ENCODE measurements at places on chromosomes 7 and 10.

DNA sequence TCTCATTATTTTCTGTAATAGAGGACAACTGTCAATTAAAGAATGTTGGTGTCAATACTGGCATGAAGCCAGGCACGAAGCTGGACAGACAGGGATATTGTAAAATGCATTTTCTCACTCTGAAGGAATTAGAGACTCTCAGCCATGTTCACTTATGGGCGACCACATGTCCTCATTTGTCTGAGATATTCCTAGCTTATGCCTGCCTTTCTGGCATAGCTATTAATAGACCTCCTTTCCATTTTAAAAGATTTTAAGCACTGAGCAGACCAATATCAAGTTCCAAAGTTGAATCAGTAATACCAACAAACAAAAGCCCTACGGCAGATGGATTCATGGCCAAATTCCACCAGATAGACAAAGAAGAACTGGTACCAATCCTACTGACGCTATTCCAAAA, 589.9 kb downstream of the GRM8 start:
- no peak for DNase-seq

GRCh38 chr7:107045980-107046379, 1.5 kb downstream of the PRKAR2B start:
- DNase-seq, result no peak

DNA sequence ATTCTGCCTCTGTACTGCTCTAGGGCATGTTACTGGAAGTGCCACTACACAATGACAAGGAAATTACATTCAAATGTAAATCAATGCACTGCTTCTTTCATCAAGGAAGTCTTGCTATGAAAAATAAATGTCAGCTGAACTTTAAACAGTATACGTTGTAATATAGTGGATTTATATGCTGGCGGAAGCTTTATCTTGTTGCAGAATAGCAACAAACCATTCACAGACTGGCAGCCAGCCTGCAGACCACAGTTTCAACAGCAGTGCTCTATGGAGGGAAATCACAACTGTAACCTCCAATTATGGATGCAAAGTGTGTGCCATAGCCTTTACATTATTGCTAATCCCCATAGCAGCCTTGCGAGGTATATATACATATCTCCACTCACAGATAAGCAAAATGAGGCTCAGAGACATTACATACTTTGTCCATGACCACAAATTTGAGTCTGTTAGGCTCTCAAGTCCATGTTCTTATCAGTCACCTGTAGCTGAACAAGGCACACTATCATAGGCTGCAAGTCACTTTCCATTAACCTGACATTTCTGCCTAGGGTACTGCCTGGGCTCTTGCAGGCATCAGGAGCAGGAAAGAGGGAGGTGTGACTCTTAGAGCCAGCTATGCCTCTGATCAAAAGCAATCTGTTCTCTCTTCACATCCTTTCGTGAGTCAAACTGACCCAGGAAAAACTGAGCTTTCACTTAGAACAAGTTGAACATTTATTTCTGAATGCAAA, 22.6 kb downstream of the COL28A1 start:
- no peak for DNase-seq

DNA sequence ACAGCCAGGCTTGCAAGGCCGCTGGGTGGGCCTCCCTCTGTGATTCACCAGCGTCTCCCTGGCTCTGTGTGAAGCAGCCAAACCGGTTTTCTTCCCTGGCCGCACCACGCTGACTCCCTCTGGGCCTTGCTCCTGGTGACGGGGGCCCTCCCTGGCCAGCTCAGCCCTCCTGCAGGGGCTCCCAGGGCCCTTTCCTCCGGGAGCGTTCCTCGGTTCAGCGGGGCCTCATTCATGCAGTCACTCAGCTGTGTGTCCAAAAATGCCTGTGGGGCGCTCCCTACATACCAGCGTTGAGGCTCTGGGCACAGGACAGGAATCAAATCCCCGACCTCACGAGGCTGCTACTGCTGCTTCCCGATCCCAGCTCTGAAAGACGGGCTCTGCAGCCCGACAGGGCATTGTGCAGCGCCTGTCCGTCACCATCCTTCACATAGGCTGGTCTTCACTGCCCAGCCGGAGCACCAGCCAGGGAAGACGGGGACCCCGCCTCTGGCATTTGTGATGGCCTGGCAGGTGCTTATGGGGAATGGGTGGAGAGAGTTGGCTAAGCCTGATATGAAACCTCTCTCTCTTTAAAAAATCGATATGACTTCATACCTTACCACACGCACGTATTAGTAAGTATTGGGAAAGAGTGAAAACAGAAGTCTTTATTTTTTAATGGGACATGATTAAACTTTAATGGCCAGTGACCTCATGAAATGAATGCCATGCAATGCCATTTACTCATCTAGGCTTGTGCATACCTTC, 110.0 kb upstream of the SHH start:
- no peak for DNase-seq

- no peak for DNase-seq
Measured at GRCh38 chr10:3579845-3580244, 205.2 kb downstream of the KLF6 start.

- no peak for DNase-seq
Measured at GRCh38 chr10:119375574-119376272, 166.8 kb downstream of the RGS10 start.

GRCh38 chr10:48494611-48495010, 110.3 kb downstream of the ARHGAP22 start:
- DNase-seq, result no peak

- no peak for DNase-seq
Measured at GRCh38 chr10:77073663-77073960, 564.0 kb downstream of the KCNMA1 start.

DNA sequence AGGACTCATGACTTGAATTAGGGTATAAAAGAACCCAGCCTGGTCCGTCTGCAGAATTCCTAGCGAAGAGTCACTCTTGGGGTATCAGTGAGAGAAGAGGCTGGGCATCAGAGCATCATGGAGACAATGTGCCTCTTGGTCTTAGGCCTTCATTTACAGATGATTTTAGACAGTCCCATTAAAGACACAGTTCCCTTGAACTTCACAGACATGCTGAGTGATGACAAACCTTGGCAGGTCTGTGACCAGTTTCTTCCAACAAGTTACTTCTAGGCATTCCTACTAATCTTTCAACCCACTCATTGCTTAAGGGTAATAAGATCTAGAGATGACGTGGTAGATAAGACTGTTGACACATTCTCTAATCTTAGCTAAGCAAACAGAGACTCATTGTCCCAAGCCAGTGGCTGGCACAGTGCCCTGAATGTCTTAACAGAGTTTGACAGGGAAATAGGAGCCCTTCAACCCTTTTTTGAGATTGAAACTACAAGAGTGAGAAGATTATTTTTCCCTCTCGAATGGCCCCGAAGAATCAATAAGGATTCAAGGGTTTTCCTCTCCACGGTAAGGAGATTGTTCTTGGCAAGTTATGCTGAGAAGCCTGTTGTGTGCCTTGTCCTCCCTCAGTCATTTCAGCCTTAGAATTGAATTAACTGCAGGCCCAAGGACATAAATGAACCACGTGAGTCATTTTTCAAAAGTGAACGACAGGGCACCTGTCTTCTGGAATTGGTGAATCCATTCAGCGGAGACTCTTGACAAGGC, 281.1 kb downstream of the CCDC3 start:
- DNase-seq, result no peak

DNA sequence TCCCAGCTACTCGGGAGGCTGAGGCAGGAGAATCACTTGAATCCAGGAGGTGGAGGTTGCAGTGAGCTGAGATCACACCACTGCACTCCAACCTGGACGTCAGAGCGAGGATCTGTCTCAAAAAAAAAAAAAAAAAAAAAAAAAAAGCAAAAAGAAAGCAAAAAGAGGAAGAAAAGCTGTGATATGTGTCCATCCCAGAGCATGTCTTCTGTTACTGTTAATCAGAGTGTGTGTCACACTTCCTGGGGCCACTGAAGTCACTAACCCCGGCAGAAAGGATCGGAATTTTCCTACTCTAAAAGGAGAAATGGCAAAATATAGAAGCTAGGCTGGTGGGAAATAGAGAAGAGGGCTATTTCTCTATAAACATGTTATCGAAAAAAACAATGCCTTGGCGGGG, 11.9 kb downstream of the PIK3AP1 start:
- DNase-seq, result no peak

- no peak for DNase-seq
Measured at GRCh38 chr7:33649476-33650441, 255.6 kb upstream of the BMPER start.

DNA sequence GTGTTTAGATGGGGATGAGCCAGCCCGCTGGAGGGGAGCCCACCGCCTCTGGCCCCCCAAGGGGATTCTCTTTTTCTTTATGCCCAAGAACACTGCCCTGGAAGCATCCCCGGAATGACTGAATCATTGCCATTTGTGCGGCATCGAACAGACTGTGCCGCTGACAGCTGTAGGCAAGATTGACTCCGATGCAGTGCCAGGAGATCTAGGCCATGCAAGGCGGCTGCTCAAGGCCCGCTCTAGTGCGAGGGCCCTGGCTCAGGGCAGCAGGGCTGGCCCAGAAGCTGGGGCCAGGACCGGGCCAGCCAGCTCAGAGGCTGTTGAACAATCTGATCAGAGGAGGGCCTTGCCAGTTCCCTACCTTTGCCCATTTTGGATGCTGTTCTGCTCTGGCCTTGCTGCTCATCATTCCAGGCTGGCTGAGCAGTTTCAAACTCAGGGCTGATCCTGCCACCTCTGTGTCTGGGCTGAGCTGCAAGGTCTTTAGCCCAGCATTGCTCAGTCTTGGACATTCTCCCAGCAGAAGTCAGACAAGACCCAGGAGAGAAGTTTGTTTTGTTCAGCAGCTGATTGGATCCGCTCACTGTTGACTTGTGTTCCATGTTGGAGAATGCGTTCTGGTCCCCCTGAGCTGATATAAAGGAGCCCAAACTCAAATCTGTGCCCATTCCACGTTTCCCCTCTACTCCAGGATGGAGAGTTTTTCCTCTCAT, 485.3 kb upstream of the GALNT17 start:
- DNase-seq, result no peak

- DNase-seq, result no peak
Measured at GRCh38 chr7:86692755-86693154, 49.0 kb downstream of the GRM3 start.

DNA sequence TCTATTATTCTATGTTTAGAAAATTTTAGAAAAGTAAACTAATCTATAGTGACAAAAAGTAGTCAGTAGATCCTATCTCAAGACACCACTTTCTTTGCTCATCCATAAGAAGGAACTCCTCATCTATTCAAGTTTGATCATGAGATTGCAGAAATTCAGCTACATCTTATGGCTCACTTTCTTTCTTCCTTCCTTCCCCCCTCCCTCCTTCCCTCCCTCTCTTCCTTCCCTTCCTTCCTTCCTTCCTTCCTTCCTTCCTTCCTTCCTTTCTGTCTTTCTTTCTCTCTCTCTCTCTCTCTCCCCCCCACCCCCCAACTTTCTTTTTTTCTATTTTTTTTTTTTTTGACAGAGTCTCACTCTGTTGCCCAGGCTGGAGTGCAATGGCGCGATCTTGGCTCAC, 35.3 kb upstream of the SRPK2 start:
- DNase-seq, result no peak

DNA sequence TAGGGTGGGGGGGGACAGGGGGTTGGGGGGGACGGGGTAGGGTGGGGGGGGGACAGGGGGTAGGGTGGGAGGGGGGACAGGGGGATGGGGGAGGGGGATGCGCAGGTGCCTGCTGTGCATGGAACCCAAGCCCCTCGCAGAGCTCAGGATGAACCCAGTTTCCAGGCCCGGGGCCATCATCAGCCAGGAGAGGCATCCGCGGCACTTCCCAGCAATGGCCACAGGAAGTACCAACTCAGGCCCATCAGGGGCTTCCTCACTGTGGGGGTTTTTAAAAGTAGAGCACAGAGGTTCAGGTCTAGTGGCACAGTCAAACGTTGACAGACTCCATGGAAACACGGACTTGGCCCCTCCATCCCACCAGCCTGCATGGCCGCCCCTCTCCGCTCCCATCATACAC, 172.7 kb downstream of the DIP2C start:
- DNase-seq, result no peak

GRCh38 chr7:39405581-39405980, 160.6 kb upstream of the YAE1 start:
- DNase-seq, result no peak

DNA sequence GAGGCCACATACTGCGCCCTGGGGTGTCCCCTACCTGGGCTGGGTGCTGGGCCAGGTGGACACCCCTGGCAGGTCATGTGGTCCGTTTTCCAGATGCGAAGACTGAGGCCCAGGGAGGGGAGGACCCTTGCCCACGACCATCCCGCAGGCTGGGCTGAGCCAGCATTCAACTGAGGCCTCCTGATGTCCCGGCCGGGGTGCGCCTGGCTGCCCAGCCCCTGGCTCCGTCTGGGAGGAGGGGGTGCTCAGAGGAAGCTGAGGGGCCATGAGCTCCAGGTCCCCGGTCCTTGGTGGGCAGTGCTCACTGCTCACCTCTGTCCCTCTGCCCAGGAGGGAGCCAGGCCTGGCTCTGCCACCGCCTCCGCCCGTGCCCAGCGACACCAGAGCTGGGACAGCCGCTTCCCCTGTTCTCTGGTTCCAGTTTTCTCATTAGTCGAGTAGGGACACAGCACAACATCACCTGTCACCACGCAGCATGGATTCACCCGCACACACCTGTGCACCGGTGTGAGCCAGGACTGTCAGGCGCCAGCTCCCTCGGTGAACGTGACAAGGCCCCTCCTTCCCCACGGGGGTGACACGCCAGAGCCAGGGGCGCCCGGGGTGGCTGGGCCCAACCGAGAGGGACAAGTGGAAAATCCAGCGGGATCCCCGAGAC, 139.7 kb downstream of the ELFN1 start:
- DNase-seq, result no peak

DNA sequence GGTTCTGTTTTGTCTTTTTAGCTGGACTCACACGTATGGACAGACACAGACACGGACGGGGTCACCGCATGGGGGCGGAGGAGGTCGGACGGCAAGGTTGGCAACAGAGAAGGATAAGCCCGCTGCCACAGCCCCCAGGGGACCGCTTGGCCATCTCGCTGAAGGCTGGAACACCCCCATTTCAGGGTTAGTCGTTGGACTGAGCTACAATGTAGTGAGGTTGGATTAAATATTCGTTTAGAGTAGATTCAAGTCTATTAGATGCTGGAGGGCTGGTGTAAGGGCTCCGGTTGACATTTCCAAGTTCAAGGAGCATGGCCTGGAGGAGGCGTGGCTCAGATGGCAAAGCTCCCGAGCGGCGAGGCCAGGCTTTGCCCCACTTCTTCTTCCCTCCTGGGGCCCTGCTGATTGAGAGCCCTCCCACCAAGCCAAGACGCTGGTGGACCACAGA, 35.2 kb downstream of the PPIF start:
- DNase-seq, result no peak

DNA sequence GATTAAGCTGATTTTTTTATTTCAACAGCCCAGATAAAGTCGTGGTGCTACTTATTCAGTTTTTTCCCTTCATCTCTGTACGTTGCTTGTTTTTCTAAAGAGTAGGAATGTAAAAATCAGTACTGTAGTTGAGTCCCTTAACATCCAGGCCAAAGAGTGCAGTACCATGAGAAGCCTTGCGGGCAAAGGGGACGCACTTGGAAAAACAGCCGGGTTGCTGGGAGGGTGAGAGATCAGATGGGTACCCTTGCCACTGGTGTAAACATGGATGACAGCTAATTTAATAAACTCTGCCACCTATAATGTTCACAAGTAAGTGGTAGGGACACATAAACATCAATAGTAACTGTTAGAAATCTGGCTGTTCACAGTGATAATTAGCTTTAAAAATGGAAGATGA, 175.9 kb downstream of the POU6F2 start:
- DNase-seq, result no peak

GRCh38 chr7:11082121-11082520, 108.4 kb downstream of the PHF14 start:
- no peak for DNase-seq

Measured in D721Med (cell line).